GM12891 (cell line): ENCODE measurements at places on chromosomes 7 and 10.

DNA sequence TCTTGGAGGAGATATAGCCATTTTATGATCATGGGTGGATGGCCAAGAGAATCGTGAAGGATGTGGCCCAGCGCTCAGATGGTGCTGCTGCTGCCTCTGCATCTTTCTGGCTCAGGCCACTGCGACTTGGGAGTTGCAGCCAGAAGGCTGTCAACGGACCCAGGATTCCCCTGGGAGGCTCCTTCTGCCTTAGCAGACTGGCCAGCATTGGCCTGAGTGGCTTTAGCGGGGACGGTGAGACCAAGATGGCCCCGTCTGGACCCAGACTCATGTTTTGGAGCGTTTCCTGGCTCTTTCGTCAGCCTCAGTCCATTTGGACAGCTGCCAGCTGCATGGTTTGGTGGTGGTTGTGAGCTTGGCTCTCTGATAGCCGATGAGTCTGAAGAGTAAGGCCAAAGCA, 97.2 kb downstream of the GALNT17 start:
- no peak for DNase-seq

GRCh38 chr10:119401671-119402395, 140.7 kb downstream of the RGS10 start:
- DNase-seq: no peak

DNA sequence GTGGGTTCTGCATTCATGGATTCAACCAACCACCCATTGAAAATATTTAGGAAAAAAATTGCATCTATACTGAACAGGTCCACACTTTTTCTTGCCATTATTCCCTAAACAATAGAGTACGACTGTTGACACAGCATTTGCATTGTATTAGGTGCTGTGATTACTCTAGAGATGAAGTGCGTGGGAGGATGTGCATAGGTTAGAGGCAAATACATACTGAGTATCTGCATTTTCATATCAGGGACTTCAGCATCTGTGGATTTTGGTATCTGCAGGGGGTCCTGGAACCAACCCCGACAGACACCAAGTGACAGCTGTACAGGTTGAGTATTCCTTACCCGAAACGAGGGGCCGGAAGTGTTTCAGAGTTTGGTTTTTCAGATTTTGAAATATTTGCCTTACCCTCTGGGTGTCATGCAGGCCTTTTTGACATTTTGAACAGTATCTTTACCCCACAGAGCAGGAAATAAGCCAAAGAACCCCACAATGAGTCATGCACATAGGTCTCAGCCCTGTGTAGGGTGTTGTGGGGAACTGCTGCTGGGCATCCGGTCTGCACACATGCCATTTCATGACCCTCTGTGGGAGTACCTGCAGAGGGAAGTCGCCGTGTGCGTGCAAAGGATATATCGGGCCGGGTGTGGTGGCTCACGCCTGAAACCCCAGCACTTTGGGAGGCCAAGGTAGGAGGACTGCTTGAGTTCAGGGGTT, 14.5 kb downstream of the NUDT5 start:
- no peak for DNase-seq

DNA sequence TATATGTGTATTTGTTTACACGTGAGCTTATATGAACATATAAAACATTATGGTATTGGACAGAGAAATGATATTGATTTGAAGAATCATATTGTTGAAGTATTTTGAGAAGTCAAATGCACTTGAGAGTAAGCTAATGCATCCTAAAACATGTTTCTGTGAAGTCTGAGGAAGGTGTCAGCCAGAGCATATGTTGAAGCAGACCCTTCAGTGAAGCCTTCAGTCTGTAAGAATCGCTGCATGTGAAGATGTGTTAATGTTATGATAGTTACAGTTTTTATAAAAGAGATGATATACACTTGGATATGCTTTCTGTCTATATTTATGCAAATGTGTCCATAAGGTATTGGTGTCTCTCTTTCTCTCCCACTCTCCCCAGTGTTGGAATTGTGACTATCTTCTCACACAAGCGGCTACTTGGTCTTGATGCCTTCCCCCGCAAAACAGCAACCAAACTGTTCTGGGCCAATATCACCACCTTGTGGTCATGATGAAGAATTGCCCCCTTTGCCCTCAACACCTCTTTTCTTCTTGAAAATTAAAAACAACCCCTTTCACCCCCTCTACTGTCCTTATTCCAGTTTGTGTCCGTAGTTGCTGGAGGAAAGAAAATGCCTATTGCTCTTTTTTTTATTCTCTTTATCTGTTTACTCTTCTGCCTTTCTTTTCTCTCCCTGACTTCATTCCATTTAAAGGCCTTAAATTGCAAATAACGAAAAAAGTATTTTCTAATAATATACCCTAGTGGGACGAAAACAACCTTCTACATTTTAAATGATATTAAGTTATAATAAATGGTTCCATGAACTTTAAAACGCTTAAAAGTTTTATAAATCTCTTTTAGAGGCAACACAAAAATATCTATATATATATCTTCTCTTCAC, 64.9 kb downstream of the IKZF1 start:
- DNase-seq: no peak

DNA sequence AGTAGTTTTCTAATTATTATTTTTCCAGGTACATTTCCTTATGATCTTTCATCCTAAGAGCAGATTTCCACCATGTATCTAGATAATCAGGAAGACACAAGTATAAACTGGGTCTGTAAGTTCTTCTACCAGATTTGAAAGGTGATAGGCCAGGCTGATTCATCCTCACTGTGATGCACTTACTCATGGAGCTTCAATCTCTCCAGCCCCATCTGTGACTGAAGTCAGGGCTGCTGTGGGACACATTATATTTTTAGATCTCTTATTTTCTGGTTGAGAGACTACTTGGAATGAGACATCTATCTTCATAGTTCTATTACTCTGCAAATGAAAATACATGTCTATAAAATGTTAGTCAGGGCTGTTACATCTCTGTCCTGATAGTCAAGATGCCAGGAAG, 85.5 kb upstream of the SLC25A13 start:
- DNase-seq: no peak

DNA sequence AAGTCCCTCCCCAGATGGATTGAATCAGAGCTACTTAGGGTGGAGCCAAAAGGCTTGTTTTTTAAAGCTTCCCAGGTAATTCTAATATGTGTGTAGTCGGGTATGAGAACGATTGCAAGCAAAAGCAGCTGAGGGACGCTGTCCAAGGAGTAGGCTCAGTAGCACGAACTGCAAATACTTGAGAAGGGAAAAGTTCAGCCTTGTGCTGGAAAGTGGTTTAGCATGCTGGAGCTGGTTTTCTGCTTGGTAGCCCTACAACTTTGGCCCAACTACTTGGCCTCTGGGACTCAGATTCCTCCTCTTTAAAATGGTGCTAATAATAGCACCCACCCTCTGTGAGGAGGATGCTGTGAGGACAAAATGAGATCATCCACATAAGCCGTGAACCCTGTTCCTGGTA, 76.2 kb downstream of the AHR start:
- no peak for DNase-seq

DNA sequence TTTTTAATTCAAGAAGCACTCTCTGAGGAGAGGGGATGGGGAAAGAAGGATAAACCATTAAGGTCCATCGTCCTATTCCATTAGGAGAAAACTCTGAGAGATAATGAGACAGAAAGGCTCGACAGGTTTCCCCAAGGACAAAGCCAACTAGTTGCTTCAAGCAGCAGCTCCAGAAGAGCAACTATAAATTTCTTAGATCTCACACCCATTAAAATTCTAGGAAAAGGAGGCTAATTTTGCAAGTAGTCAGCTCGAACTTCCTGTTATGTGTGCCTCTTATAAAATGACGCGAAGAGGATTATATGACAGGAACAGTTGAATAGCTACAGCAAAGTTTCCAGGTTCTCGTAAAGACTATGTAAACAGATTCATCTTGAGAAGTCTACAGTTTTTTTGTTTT, 52.0 kb upstream of the ST8SIA6 start:
- no peak for DNase-seq

DNA sequence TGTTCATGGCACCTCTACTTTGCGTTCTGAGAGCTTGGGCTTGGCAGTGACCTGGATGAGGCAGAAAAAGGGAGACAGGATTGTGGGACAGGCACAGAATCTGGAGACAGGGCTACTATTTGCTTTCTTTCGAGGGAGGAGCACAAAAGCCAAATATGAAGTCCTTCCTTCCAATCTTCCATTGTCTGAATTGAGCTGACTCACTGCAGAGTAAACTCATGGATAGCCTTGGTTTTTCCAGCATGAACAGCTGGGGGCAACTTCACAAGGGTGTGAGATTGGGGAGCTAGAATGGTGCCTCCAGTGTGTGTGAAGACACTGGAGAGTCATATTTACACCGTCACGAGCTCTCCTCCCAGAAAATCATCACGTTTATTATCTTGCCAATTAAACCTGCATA, 55.6 kb upstream of the NRP1 start:
- DNase-seq: no peak

- no peak for DNase-seq
Observed at GRCh38 chr10:34102237-34102673, 712.8 kb downstream of the PARD3 start.

- no peak for DNase-seq
Observed at GRCh38 chr10:119313644-119314043, 106.3 kb downstream of the GRK5 start.
